CD4-positive, alpha-beta T cell treated with Interferon gamma for 1 hour (primary cell): ENCODE measurements at places on chromosomes 5 and 9.

DNA sequence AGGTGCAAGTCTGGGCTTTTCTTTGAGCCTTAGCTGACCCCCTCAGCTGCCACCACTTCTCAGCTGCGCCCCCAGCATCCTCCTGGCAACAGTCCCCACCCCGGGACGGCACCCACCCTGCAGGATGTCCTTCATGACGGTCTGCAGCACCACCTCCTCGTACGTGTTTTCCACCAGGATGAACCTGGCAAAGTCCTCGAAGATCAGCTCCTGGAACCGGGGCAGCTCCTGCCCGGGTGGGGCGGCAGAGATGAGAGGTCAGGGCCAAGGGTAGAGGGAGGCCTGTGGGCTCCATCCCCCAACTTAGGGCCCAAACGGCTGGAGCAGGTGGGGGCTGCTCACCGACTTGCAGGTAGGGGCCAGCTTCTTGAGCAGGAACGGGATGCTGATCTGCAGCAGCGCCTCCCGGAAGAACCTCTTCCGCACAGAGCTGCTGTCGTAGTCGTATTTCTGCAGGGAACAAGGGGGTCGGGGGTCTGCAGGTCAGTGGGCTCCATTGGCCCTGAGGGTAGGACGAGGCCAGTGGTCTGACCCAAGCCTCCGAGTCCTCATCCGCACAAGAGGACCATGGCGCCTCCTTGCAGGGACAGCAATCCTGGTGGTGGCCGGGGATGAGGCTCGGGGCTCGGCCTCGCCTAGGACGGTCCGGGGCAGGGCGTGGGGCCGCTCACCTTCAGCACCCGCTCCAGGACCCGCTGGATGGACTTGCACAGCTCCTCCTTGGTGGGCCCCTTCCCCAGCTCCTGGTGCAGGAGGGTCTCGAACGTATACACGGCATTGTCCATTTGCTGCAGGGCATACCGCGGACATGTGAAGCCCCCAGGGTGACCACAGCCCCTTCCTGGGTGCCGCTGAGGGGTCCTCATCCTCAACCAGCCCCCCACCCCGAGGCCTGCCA, 56.7 kb downstream of the LRSAM1 start:
- no peak for DNase-seq

- DNase-seq = no peak
Measured at GRCh38 chr5:143721925-143722324, 90.0 kb upstream of the HMHB1 start.

DNA sequence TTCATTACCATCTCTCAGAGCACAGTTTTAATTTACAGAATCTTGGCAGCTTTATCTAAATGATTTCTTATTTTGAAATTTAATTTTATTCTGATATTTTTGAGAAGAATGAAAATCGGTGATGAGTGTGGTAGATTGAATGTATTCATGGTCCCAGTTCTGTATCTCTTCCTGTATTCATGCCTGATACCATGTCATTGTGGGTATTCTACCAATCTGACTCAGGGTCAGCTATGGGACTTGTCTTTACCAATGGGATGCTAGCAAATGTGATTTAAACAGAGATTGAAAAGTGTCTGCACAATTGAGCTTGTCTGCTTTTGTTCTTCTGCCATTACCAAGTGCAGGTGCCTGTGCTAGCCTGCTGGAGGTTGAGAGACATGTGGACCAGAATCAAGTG, 17.8 kb upstream of the ZNF618 start:
- no peak for DNase-seq

DNA sequence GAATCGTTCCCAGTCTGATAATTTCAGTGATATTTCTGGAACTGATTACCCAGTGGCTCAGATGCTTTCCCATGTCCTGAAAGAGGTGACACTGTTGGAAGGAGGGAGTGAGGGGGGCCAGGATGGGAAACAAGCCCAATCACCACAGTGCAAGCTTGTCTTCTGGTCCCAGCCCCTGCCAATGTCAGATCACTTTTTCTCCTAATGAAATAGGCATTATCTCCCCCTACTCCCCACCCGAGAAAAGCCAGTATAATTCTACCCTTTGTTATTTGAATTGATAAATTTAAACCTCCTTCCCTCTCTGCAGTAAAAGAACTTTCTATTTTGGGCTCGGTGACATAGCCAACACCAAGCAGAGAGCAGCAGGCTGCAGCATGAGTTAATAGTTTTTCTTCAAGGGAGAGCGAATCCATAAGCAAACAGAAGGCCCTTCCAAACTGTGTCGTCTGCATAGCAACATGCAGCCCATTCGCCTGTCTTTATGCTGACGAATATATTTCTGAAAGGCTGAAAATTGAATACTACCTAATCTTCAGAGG, 14.6 kb upstream of the PPP2CA start:
- DNase-seq = no peak

DNA sequence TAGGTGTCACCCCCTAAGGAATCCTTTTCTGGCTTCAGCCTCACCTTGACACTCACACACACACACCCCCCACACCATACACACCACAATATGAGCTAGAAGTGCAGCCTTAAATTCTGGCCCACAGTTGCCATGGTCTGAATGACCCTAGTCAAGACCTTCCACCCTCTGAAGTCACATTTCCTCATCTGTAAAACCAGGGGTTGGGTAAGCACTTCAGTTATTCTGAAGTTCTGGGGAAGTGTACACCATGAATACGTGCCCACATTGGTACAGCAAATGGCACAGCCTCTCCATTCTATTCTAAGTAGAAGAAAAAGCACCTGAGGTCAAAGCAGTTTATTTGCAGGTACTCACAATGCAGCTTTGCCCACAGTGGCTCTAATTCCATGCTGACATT, 372.8 kb upstream of the KLF4 start:
- no peak for DNase-seq

- DNase-seq = no peak
Measured at GRCh38 chr5:114726131-114726530, 364.3 kb downstream of the KCNN2 start.

DNA sequence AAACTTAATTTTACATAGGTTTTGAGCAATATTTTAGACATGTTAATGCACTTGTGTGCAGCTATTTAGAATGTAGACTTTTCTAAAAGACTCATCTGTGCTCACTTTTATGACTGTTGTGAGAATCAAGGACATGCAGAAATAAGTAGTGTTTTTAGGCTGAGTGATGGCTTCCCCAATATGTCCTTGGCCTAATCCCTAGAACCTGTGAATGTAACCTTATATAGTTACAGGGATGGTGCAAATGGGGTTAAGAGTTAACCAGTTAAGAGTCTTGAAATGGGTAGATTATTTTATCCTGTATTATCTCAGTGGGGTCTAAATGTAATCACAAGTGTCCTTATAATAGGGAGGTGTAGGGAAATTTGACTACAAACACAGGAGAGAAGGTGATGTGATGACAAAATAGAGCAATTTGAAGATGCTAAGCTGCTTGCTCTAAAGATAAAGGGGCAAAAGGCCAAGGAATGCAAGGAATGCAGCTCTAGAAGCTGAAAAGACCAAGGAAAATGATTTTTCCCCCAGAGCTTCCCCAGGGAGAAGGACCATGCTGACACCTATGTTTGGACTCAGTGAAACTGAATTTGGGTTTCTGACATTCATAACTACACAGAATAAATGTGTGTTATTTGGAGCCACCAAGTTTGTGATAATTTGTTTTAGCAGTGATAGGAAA, 298.0 kb upstream of the PAPPA start:
- DNase-seq = no peak

DNA sequence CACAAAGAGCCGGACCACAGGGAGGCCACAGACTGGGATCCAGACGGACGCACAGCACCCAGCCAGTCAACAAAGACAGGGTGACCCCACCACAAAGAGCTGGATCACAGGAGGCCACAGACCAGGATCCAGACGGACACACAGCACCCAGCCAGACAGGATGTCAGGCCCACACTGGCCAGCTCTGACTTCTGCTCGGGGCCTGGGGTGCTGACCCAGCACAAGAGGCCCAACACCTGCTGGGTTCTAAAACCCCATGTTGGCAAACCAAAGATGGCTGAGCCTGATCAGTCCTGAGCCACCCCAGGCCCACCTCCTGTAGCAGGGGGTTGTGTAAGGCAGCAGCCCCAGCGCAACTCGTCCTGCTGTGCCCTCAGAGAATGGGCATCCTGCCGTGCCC, 5.2 kb upstream of the DPH7 start:
- no peak for DNase-seq

DNA sequence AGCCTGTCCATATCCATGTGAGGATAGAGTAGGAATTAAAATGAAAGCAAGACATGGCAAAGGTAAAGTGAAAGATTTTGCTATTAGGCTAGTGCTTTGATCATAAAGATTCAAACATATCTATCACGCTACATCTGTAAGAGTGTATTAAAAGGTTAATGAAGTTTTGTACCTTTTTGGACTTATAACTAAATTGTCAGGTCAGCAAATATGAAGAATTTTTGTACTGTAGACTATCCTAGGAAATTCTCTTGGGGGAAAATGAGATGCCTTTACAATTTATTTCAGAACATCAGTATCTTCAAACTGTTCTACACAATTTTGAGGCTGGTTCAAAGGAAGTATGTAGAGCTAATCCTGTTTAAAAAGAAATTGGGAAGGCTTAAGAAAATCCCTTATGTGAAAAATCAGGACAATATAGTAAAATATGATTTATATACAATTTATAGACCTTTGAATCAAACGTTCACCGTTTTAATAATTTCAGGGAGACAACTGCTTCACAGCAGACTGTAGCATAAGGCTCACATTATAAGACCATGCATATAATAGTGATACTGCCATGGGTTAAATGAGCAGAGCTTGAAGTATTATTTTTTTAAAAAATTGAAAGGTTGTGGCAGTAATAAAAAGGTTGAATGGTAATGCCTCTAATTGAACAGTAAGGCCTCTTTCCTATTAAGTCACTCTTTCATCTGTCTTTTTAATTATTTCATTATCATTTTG, 639.5 kb upstream of the ARRDC3 start:
- DNase-seq = no peak

DNA sequence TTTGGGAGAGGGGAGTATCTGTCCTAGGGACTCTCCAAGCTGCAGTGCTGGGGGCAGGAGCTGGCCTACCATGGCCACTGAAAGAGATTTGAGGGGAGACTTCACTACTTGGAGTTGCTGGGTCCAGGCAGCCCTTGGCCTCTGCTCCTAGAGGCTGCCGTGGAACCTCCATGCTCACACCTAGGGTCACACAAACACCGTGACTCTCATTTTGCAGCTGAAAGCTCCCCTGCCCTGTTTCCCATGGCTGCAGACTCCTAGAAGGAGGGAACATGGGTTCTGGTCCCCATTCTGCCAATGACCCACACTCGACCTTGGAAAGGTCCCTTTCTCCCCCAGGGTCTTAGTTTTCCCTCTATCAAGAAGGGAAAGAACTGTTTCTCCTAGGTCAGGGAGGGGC, 147.1 kb upstream of the PPP1R26 start:
- no peak for DNase-seq

- no peak for DNase-seq
Measured at GRCh38 chr5:121152411-121152810, 688.3 kb downstream of the PRR16 start.

DNA sequence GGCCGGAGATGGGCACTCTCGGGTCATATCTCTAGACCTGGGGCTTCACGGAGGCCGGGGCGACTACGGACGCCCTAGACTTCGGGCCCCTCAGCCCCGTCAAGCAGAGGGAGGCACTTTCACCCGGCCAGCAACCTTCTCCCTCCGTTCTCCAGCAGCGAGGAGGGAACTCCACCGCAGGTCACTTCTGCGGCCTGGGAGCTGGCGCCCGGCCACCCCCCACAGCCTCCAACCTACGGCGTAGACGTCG, 201 bp downstream of the DOLK start:
- DNase-seq = no peak

DNA sequence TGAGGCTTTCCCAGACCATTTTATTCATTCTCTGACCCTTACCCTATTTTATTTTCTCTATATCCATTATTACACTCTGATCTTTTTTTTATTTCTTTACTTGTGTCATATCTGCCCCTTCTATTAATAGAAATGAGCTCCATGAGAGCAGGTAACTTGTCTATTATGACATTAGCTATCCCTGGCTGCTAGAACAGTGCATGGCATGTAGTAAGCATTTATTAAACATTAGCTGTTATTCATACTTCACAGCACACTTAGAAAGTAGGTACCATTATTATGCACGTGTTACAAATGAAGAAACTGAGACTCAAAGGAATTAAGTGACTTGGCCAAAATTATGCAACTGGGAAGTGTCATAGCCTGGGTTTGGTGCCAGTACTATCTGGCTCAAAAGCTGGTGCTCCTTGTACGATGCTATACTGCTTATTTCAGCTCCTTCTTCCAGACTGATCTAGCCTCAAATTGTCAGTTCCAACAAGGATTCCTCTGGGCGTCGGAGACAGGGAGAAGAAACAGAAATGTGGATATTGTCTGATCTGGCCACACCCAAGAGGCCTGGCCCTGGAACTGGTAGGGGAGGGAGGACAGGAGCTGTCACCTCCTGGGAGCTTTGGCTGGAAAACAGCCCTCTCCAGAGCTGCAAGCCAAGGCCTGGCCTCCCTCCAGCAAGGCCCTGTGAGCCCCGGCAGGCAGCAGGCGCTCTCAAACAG, 10.8 kb upstream of the NIPAL4 start:
- no peak for DNase-seq

DNA sequence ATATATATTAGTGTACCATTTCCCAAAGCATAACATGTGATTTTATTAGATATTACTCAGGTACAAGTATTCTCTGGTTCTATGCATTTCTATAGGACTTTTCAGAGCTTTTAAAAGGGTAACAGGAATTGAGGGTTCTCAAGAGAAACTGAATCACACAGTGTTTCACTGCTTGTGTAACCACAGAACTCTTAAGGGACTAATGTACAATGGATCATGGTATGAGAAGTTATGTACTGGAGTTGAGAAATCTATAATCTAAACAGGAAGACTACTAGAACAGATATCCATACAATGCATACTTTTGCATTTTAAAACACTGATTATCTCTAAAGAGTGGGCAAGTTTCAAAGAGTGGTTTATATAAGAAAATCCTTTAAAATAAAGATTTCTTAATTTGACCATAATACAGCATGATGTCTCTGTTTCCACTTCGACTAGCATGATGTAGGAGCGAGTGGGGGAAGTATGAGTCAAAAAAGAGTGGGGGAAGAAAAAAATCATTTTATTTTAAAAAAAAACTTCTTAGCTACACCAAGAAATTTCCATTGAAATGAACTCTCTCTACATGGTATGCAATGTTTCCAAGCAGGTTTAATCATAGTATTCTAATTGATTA, 183.5 kb downstream of the RFX3 start:
- DNase-seq = no peak

DNA sequence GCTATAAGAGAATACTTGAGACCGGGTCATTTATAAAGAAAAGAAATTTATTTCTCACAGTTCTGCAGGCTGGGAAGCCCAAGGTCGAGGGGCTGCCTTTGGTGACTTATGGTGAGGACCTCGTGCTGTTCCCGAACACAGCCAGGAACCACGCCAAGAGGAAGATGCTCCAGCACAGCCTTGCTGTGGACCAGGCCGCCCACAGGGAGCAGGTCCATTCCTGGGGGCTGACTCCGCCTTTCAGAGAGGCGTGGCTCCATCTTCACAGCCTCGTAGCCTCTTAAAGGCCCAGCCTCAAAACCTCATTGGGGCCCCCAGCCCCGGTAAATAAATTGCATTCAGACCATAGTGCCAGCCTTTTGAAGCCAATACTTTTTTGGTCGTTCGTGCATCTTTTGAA, 93.5 kb upstream of the CACNA1B start:
- DNase-seq = no peak

GRCh38 chr9:107935931-107936330, 446.4 kb upstream of the KLF4 start:
- no peak for DNase-seq

GRCh38 chr5:20360263-20360662, 372.3 kb upstream of the CDH18 start:
- no peak for DNase-seq

- DNase-seq = no peak
Measured at GRCh38 chr5:97635553-97635952, 452.5 kb upstream of the RIOK2 start.

GRCh38 chr5:113776832-113777525, 263.5 kb downstream of the YTHDC2 start:
- no peak for DNase-seq
